ENCODE measurements at places on chromosomes 4 and X. TPM values are rescaled to one million over a fixed set of nuclear protein-coding genes. Genes with fewer than 3 reads are reported as not detected.

DNA sequence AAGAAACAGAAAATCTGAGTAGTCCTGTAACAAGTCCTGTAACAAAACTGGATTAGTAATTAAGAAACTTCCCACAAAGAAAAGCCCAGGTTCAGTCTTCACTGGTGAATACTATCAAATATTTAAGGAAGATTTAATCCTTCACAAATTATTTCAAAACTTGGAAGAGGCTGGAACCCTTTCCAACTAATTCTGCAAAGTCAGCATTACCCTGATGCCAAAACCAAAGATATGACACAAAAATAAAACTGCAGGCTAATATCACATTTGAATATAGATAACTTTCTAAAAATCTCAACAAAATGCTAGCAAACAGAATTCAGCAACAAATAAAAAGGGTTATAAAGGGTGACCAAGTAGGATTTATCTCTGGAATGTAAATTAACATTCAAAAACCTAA is 80.5 kb downstream of the AR start:
- DNase-seq, result no peak

- DNase-seq, result no peak
Observed at GRCh38 chrX:12440246-12440645, 302.0 kb downstream of the FRMPD4 start.

DNA sequence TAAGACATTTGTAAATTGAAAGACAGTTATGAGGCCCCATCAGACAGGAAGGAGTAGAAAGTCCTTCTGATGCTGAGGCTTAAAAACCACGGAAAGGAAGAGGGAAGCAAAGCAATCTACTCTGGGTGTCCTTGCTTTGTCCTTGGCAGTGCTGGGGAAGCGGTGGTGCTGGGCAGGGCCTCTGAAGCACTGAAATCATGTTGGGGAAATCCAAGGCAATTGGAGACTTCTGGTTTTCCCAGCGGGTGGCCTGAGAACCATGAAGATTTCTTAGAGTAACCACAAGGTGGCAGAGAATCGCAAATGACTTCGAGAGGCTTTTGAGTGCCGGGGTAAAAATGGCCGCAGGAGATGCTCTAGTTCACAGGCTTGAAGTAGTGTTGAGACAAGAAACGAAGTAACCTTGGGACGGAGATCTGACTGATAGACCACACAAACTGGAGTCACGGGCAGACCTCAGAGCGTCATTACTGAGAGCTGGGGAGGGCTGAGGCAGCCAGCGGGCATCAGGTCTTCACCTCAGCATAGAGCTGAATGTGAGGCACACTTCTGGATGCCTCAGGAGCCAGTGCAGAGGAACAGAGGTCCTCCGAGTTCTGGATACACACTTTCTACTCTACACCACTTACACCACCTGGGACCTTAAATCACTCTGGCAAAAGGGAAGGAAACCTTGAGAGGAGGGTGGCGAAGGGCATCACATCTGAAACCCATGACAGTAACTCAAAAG is 130.7 kb upstream of the GPRIN3 start:
- peak; percentile 37 for DNase-seq

- DNase-seq, result no peak
Observed at GRCh38 chr4:46274717-46275116, 115.2 kb downstream of the GABRA2 start.

DNA sequence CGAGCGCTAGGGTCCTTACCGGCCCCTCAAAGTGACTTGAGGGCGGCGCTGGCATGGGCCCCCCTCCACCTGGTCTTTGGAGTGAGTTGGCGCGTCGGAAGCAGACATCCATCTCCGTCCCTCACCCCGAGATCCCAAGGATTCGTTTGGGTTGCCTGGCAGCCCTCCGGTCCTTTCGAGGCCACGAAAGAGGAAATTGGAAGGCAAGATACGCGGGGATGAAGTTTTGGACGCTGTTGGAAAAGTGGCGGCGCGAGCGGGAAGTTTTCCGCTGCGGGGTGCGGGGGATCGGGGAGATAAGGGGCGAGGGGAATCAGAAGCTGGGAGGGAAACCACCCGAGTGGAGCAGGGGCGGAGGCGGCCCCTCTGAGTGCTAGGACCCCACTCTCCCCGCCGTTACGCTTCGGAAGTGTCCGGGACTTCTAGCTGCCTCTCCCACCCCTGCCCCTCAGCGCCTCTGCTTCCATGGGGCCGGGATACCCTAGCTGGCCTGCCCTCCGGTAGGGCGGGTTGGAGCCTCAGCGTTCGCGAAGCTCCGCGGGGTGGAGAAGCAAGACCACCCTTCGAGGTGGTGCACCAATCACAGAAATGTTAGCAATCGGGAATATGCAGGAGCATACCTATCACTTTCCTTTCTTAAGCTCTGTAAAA is 57.8 kb downstream of the FRMPD3 start:
- DNase-seq, result no peak

DNA sequence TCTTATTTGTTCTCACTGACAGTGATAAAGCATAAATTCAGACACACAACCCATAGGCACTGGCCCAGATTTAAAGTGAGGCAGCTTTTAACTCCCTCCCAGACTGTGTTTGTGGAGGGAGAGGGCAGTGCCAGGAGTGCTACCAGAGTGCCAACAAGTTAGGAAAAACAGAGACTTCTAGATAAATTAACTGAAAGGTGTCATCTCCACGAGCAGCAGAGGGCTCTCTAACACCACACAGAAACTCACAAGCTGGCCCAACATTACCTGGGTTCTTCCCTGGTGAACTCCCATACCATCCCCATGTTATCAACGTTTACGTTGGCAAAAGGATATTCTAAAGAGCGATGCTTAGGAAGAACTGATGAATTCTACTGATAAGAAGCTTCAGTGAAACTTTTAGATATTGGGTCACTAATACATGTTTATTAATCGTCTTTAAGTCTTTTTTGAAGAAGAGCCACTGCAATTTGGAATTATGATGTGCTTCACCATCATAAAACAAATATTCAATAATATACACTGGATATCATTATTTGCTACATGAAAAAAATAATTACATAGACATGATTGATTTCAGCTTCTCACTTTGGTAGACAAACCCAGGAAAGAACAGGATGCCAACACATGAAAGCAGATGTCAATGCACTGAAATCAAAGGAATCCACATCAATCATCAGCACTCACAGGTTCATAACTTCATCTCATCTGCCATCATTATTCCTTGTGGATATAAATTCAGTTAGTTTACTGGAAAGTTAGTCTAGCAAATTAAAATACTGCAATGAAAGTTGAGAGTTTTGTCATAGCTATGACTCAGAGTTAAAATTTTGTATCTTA is 121.2 kb upstream of the NAP1L5 start:
- DNase-seq, result peak; percentile 74

- DNase-seq, result peak; percentile 11
Observed at GRCh38 chrX:118975831-118976598, 1.6 kb downstream of the LONRF3 start.

GRCh38 chr4:152209772-152210493 is 326.0 kb downstream of the FBXW7 start:
- DNase-seq, result peak; percentile 16

GRCh38 chr4:150010525-150011126 is 67.6 kb upstream of the DCLK2 start:
- DNase-seq, result peak; percentile 86

DNA sequence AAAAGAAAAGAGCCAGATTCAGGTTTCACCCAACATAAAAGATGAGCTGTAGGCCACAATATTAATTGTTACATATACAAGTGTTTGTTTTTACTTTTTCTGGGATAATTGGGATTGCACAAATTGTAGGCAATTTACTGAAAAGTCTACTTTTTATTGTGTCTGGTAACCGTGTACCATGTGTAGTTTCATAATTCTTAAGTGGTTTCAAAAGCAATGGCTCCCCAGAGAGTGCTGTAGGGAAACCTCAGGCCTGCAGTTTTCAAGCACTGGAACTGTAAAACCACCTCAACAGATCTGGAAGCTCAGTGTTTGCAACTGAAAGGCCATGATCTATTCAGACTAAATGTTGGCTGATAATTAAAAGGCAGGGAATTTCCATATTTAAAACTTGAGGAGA is 53.9 kb upstream of the MMAA start:
- DNase-seq, result no peak

- no peak for DNase-seq
Observed at GRCh38 chrX:150361070-150361776, 1.9 kb upstream of the MAMLD1 start.

GRCh38 chr4:4792466-4792865 is 67.0 kb upstream of the MSX1 start:
- DNase-seq, result peak; percentile 85

DNA sequence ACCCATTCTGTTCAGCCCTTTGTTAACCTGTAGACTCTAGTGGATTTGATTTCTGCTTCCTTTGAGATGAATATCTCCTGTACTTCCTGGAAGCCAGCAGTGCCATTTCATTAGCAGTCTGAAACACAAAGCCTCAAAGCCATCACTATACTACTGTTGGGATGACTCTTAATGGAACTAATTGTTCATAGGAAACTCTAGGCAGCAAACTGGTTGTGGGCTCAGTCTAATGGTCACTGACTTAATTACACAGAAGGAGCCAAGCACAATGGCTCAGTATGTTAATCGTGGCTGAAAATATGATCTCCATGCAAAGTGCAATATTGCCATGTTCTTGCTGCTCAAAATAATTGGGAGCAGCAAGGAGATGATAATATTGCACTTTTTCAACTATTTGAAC is 262.3 kb downstream of the ARHGAP24 start:
- DNase-seq, result no peak

DNA sequence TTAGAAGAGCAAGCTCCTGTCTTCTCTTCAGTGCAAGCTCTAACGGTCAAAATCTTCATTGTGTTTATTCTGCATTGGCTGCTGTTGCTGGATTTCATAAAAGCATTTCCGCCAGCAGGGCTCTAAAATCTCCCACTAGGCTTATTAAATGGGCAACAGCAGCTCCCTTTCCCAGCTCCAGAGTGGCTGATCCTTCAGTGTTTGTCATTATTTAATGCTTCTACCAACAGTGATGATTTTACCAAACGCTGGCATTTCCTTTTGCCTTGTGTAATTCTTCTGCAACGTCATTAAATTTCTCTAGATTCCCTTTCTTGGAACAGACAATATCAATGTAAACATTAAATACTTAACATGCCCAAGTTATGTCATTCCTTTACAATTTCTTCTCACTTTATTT is 20.1 kb downstream of the SLC7A11 start:
- DNase-seq, result peak; percentile 85

DNA sequence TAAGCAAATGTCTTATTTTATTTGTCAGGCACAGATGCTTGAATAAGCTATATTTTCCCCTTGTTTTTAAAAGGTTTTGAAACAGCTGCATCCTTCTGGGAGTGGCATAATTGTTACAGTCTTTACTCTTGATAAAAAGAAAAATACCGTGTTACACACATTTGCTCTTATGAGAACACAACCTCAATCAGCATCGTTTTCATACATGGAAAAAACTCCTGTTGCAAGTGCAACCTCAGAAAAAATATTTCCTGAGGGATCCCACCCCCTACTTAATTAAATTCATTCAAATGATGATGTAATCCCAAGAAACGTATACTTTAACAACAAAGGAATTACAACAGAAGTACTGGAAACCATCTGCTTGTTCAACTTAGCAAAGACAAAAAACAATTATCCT is 58.6 kb downstream of the SMAD1 start:
- peak; percentile 42 for DNase-seq

GRCh38 chr4:183286590-183287308 is 33.3 kb downstream of the CLDN22 start:
- DNase-seq, result no peak

DNA sequence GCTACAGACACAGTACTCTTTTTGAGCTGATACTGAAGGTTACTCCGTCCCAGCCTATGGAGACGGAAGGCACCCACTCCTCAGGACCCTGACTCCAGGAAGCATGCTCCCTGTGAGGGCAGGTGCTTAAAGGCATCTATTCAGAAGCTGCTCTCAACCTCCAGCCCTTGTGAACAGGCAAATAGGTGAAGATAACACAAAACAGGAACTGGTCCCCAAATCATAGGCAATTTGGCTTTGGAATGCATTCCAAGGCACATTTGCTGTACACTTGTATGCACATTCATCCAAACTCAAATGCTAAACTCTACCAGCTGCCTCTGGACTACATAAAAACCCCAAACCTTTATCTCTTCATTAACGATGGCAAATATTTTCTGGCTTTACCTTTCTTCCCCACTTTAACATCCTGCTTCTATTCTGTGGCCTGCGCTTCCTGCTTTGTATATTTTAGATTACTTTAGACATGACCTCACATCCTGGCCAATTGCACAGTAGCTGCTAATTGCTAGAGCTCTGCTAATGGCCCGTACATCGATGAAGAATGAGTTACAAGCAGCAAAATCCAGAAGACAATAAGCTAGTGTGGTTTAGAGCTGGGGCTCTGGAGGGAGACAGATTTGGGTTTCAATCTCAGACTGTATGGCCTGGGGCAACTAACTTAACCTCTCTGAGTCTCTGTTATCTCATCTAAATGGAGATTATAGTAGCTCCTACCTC is 3.2 kb downstream of the SEL1L3 start:
- DNase-seq, result no peak

DNA sequence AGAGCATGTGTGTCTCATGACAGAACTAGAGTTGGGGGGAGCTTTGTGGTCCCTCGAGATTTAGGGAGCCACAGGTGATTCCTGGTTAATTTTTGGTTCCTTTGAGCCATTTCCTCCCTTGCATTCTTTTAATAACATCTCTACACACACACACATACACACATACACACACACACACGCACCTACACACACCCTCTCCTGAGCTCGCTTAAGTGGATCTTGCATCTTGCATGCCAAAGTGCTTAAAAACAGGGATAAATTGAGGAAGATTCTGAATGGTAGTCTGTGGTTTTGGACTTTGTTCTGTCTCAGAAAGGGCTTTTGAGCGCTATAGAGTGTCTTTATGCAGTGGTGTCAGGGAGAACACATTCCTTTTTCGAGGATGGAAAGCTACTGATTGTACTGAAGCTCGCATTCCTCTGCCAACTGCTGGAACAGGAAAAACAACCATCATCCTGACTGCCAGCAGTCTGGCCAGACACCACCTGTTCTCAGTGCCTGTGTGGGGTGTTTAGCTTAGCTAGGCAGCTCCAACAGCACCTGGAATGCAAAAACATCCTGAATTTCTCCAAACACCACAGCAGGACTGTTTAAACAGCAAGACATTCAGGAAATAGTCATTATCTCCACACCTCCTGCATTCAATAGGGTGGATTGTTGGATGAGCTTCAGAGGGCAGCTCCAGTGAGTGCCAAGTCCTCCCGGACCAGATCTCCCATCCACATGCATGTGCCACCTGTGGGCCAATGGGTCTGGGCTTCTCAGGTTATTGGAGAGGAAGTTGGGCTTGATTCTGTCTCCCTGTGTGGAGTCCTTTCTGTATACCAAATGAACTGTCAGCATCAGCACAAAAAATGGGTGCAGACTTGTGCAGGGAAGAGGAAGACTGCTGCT is 21.9 kb upstream of the IGFBP7 start:
- no peak for DNase-seq

GRCh38 chr4:188396037-188396436 is 256.8 kb downstream of the TRIML1 start:
- DNase-seq, result no peak

GRCh38 chr4:88275516-88275915 is 8.8 kb downstream of the PPM1K start:
- no peak for DNase-seq

- DNase-seq, result peak; percentile 88
Observed at GRCh38 chr4:94452476-94453371, 982 bp downstream of the PDLIM5 start.

- DNase-seq, result no peak
Observed at GRCh38 chr4:17630228-17630627, 15.8 kb downstream of the MED28 start.

- DNase-seq, result no peak
Observed at GRCh38 chrX:47201345-47201944, 7.8 kb downstream of the UBA1 start.

SMPX gene
- total RNA-seq, result not detected

SOX3 gene
- total RNA-seq, result not detected

GNPDA2 gene
- 41.4 TPM for total RNA-seq

TLL1 gene
- total RNA-seq, result 1.5 TPM

TEX13C gene
- total RNA-seq, result not detected

PNMA6A gene
- 1.3 TPM for total RNA-seq
